ENCODE measurements at places on chromosomes 3 and 15.

DNA sequence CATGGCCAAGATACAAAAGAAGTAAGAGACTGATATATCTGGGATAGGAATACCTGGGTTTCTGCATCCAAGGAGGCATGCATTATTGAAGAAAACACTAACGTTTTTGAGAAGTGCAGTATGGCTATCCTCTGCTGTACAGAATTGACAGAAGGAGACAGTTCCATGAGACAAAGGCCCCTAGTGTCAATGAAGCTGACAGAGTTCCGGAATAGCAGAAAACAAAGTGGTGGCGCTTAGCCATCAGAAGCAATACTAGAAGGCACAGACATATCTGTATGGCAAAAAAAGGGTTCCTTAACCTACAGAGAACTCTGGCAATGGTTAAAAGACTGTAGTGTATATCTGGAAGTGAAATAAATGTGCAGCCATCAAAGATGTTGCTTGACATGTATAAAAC is 77.8 kb downstream of the VGLL3 start:
- DNase-seq = no peak

- no peak for DNase-seq
These were observed 51.7 kb downstream of the SPATA12 start for GRCh38 chr3:57112206-57112605.

DNA sequence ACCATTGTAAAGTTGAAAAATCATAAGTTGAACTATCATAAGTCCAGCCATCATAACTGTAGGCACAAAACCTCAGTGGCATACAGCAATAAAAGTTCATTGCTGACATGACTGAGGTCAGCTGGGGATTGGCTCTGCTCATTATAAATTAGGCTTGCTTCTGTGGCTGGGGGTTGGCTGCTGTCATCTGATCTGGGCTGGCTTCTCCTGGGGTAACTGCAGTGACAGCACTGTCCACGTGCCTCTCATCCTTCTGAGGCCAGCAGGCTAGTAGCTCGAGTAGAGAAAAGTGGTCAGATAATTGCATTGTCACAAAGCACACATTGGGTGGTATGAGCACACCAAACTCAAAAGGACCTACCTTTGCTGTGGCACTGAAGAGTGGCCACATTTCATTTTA is 31.3 kb downstream of the CMTM7 start:
- no peak for DNase-seq

- no peak for DNase-seq
These were observed 295.1 kb downstream of the THSD4 start for GRCh38 chr15:71410347-71410746.

- DNase-seq = no peak
These were observed 25.8 kb downstream of the USP4 start for GRCh38 chr3:49313896-49314688.

GRCh38 chr15:80996247-80996646 is 4.5 kb upstream of the TLNRD1 start:
- no peak for DNase-seq

- DNase-seq = peak; percentile 20
These were observed 34.3 kb downstream of the MCF2L2 start for GRCh38 chr3:183394150-183394549.

- DNase-seq = no peak
These were observed 47.1 kb downstream of the CAPN7 start for GRCh38 chr3:15253023-15253697.

DNA sequence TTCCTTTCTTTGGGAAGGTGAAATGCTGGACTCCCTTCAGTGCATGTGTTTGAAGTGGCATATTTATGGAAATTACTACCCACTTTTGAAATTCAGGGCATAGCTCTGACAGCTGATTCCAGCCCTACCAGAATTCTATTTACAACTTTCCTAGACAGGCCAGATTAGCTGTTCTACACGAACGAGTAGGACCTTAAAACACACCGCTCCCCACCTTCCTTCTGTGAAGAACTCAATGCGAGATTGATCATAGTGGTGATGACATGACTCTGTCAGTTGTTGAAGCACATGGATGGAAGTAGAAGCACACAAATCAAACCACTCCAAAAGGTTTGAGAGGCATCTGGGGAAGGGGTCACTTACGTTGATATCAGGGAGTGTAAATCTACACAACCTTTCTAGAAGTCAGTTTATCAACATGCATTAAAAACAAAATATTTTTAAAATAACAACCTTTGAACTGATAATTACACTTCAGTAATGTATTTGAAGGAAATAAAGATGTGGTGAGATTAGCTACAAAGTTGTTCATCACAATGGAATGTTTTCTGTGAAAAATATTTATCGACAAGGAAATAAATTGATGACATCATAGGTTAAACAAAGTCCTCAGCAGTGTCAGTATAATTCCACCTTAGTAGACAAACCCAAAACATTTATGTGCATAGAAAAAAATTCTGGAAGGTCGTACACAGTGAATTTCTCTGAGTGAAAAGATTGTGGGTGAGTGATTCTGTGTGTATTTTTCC is 29.8 kb downstream of the RARB start:
- no peak for DNase-seq

Data from RWPE1 (cell line).